GM04504 (cell line): ENCODE measurements at places on chromosomes 2 and 18.
A peak's percentile ranks its signal among the peaks of the same experiment; 100 is the strongest.

DNA sequence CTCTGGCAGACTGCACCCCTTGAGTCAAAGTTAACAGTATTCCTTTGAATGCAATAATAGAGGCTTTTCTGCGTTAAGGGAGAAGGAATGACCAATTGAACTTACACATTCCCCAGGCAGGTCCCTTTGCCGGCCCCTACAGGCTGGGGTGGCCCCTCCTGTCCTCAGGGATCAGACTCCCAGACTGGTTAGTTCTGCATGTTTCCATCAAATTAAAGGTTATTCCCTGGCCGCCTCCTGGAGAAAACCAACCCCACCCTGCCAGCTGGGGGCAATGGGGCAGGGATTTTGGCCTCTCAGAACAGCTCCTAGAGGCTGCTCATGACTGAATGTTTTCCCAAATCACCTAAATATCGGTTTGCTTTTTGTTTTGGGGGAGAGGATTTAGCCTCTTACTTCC, 199.6 kb downstream of the MGAT5 start:
- DNase-seq: no peak

DNA sequence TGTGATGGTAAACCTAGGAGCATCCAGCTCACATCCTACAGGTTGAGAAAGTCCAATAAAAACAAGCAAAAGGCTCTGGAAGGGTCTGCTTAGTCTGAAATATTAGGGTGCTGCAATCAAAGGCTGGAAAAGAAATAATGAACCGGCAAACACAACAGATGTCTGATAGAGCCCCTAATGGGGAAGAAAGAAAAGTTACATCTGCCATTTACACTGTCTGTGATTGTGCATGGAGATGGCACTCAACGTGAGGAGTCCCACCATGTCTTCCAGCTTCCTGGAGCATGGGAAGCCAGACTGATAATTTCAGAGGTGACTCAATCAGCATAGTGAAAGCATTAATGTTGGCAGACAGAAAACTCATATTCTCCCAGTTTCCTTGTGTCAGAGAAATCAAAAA, 307.8 kb downstream of the EPHA4 start:
- DNase-seq: no peak

DNA sequence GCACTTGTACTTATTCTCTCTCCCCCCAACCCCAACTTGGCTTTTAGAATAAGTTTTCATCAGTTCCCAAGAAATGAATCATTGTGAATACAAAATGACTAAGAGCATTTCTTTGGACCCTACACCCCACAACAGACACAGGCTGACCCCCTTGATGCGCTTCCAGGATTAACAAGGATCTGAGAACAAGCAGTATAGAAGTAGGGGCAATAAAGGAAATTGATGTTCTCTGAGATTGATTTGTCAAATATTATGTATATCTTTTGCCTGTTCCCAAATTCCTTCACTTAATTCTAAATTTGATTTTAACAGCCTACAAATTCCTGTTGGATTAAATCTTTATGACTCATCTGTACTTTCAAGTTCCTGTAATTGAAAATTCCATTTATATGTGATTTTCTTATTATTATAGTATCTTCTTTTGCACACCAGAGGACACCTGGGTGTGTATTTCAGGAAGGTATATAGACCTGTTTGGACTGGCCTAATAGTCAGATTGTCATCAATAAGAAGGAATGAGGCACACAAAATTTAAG, 10.2 kb upstream of the PTPN4 start:
- no peak for DNase-seq

GRCh38 chr2:42314892-42315468, 46.0 kb downstream of the COX7A2L start:
- DNase-seq: peak; percentile 78

DNA sequence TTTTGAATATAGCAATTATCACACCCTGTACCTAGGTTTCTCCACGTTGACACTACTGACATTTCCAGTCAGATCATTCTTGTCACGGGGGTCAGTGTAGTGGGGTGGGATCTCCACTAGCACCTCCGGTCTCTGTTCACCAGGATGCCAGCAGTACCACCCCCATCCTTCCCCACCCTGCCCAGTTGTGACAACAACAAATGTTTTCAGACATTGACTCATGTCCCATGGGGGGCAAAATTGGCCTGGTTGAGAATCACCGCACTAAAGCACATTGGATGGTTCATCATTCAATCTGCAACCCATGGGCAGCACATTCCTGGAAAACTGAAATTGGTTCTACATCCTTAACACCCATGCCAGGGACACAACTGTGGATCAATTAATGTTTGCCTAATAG, 32.3 kb downstream of the FEZ2 start:
- DNase-seq: no peak

GRCh38 chr18:7622721-7623120, 55.6 kb downstream of the PTPRM start:
- DNase-seq: no peak

DNA sequence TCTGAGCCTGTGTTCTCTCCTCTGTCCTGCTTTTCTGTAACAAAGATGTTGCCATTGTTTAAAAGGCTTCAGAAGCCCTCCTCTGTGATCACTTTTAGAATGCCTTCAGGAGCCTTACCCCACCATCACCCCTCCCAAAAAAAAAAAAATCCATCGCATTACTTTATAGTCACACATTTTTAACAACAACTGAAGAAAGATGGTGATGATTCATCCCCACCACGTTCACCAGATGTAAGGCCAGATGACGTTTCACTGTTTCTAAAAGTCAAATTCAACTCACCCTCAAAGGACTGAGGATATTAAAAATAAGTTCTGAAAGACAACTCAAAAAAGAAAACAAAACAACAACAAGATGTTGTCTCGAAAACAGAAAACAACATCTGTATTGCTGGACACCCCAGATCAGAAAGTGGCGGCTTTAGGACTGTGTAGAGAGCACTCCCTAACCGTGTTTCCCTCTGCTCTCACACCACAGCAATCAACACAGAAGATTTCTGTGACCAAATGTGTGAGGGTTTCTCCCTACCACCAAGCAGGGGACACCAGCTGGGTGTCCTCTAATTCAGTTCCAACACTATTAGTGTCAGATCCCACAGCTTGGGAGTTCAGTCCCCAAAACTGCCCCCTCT, 61.9 kb upstream of the CREB1 start:
- DNase-seq: peak; percentile 75

DNA sequence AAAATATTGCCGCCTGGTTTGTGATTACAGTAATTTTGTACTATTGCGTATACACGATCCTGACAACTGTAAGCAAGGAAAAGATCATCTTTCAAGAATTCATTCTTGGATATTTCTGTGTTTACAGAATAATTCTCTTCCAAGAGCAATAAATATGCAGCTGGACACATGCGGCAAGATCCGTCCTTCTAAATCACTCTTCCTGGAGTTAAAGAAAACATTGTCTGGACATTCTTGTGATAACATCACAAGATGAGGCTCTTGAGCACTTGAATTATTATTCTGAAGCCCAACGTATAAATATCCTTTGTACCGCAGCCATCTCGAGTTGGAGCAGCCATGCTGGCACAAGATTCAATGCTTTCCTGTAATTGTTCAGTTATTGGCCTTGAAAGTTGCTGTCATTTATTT, 9.9 kb downstream of the FHL2 start:
- DNase-seq: peak; percentile 87
